A549 (cell line): ENCODE measurements at places on chromosomes 11 and 22.

DNA sequence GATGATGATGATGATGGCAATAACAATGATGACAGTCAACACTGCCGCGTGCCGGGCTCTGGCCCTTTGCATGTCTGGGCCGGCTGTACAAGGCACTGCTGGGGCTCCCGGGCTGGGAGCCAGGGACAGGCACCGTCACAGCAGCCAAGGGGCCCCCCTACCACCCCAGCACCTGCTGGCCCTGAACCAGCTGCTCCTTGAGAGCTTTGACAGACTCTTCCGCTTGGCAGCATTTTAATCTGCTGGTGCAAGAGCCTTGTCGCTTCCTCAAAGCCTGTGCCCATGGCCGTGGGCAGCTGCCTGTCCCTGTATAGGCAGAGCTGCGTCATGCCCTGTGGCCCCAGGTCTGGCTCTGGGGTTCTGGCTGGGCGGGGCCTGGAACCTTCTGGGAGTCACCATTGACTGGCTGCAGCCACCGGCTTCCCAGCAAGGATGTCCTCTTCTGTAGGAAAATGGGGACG lies 12.9 kb upstream of the MUC6 start:
- no peak for DNase-seq

GRCh38 chr22:50269573-50269969 lies 609 bp downstream of the MAPK11 start:
- no peak for DNase-seq

- DNase-seq: peak; percentile 40
Measured at GRCh38 chr11:8338138-8338537, 74.5 kb upstream of the LMO1 start.

DNA sequence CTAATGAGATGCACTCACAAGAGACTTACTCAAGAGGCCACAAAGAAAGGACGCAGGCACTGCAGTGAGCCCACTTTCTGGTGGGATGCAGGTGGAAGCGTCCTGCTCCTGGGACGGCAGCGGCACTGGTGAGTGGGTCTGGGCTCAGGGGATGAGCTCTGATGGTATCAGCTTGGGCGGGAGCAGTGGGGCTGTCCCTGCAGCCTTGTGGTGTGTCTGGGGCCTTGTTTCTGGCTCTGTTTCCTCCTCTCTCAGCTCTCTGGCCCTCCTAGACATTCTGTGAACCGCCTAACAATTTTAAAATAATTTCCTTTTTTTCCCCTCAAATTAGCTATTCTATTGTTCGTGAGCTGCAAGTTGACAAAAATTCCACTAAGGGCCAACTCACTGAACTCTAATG lies 8.8 kb upstream of the ST14 start:
- no peak for DNase-seq

- peak; percentile 86 for DNase-seq
Measured at GRCh38 chr11:117809236-117810055, 12.4 kb upstream of the DSCAML1 start.

DNA sequence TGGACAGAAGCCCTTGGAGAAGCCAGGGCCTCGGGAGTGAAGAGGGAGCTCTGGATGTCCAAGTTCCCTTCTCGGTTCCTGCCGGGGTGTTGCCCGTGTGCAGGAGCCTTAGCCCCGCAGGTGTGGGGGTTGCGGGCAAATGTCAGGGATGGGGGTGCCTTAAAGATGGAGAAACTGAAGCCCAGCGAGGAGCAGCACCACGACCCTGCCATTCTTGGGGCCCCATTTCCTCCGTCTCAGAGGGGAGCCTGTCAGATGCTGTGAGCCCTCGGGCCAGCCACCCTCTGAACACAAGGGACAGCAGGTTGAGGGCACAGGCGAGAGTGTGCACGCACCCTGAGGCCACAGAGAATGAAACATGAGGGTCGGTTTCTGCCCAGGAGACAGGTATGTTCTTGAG lies 6.3 kb downstream of the OSBPL5 start:
- DNase-seq: no peak

DNA sequence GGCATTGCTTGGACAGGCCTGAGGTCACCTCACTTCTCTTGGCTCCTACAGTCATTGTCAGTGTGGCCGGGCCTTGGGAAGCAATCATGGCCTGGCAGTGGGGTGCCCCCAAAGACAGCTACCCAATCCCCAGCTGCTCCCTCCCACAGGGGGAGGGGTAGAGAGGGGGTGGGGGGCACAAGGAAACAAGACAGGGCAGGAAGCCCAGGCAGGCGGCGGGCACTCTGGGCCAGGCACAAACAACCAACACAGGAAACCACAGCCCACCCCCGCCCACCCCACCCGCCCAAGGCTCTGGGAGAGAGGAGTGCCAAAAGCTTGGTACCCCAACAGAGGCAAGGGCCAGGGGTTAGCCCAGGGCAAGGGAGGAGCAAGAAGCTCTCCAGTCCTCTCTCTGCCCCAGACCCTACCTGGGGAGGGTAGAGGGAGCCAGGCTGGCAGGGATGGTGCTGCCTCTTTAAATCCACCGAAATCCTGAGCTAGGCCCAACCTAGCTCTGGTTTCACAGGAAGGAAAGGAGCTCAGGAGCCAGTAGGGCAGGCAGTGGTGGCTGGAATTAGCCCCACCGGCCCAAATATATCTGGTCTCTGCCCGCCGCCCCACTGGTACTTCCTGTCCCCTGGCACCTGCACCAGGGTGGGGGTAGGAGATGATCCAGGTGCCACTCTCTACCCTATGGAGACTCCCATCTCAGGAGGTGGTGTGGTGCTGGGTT lies 12.2 kb downstream of the BCL9L start:
- DNase-seq: no peak

GRCh38 chr22:50298937-50299784 lies 8.3 kb downstream of the PLXNB2 start:
- DNase-seq: no peak

GRCh38 chr11:115179636-115180035 lies 324.6 kb downstream of the CADM1 start:
- DNase-seq: no peak

DNA sequence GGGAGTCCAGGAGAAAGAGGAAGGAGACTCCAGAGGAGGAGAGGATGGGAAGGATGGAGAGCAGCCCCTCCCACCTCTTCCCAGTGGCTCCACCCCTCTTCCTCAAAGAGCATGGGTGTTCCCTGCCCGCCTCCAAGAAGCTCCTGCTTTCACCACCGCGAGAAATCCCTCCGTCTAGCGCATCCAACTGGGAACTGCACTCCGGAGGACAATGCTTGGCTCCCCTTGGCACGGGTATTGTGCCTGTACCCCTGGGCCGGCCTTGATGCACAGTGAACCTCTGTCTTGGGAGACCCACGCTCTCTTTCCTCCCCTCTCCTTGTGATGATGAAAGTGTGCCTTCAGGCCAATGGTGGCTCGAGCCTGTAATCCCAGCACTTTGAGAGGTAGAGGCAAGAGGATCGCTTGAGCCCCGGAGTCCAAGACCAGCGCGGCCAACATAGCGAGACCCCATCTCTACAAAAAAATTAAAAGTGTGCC lies 14.9 kb upstream of the ADA2 start:
- peak; percentile 45 for DNase-seq

GRCh38 chr11:85827748-85828639 lies 17.1 kb upstream of the SYTL2 start:
- DNase-seq: peak; percentile 69

DNA sequence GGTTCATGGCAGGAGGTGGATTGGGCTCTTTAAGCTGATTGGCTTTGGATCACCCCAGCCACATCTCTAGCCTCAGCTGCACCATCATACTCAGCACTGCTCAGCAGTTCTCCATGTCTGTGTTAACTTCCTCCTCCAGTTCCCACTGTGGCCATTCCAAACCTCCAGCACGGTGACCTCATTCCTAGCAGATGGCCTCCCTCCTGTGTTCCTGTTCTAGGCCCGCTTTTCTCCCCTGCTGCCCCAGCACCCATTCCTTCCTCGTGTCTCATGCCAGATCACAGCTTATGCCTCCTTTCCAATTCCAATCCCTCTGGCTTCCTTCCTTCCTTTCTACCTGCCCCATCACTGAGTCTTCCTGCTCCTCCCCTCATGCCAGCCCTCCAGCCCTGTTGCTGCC lies 96.1 kb downstream of the MICAL2 start:
- DNase-seq: no peak

GRCh38 chr22:25372000-25372595 lies 152.7 kb downstream of the CRYBB2 start:
- DNase-seq: no peak

DNA sequence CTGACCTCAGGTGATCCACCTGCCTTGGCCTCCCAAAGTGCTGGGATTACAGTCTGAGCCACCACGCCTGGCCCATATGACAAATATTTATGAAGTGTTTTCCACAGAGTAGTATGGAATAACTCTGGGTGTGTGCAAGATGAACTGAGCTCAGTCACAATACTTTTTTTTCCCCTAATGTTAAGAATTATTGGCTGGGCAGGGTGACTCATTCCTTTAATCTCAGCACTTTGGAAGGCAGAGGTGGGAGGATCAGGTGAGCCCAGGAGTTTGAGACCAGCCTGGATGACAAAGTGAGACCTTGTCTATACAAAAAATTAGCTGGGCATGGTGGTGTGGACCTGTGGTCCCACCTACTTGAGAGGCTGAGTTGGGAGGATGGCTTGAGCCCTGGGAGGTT lies 6.4 kb downstream of the PTPRJ start:
- no peak for DNase-seq

DNA sequence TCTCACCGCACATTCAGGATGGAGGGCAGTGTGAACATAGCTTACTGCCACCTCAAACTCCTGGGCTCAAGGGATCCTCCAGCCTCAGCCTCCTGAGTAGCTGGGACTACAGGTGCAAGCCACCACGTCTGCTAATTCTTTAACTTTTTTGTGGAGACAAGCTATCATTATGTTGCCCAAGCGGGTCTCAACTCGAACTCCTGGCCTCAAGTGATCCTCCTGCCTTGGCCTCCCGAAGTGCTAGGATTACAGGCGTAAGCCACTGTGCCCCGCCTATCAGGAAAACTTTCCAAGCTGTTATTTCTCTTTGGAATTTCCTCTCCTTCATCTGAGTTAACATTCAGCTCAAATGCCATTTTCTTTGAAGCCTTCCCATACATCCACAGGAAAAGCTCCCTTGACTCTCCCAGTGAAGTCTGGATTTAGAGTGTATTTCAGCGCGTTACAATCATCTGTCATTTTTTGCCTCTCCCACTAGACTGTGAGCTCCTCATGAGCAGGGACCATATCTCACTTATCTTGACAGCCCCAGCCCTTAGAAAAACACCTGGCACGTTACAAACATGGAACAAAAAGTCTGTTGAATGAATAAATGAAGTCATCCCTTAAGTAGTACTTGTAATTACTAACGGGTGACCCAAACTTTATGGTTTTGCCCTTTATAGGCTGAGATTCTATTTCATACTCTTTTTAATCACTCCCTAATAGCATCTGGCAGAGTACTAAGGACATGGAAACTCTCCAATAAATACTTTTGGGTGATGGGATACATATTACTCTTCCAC lies 2.2 kb downstream of the MRTFA start:
- DNase-seq: no peak

GRCh38 chr11:64722141-64723065 lies 594 bp downstream of the NRXN2 start:
- no peak for DNase-seq

- DNase-seq: no peak
Measured at GRCh38 chr11:34207487-34208180, 102.2 kb downstream of the NAT10 start.

- DNase-seq: no peak
Measured at GRCh38 chr11:114073007-114073827, 13.7 kb downstream of the ZBTB16 start.

DNA sequence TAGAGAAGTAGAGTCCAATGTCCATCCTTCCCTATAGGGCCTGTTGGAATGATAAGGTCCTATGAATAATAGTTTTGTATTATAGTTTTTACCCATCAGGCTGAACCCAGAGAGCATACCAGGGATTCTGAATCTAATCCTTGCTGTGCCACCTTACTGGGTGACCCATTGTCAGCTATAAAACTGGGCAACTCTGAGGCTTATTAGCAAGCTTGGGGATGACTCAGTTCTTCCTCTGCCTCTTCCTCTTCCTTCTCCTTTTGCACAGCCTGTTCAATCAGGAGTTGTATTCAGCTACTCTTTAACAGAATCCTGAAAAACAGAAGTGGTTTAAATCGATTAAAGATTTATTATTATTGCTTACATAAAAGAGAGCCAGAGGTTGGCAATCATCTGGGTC lies 8.9 kb downstream of the HEPHL1 start:
- no peak for DNase-seq

DNA sequence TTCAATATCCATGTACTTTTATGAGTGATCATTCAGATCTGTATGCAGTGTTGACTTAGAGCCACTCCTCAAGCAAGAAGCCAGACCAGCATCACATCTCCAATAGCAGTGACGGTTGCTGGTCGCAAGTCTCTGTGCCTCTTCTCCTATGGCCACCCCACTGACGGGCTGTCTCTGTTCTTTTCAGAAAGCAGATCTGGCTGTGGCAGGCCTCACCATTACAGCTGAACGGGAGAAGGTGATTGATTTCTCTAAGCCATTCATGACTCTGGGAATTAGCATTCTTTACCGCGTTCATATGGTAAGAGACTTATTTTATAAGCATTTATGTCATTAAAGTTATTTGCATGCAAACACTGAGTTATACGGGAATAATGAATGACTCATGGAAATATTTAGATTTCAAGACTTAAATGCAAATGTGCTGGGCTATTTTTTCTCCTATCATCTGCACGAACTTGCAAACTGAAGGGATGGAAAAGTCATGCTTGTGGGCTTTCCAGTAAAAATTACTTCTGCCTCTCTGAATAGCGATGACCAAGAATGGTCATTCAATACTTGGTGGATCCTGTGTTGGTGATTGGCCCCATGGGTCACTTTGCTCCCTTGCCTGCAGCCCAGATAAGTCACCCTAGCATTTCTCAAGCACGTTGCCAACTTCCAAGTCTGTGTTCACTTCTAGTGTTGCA lies 83.6 kb upstream of the TBCEL start:
- no peak for DNase-seq

DNA sequence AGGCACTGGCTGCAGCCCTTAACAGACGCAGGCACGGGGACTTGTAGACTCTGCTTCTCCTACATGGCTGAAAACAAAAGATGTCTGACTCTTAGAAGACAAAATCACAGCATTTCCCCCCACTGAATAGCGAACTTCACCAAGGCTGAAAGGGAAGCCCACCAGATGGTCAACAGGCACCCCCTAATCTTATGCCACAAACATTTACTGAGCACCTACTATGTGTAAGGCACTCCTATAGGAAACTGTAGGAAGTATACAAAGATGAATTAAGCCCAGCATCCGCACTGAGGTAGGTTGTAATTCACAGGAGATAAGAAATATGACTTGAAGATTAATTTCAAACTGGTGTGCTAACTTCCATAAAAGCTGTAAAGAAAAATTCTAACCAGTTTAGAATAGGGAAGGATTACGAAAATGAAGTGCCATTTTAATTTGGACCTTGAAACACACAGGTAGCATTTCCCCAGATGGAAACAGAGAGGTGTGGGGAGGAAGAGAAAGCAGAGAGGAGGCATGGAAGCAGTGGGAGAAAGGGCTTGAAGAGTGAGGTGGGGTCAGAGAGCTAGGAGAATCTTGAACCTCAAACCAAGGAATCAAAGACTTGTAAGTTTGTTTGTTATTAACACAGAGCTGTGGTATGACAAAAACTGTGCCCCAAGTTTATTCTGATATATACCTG lies 38.1 kb downstream of the NUMA1 start:
- no peak for DNase-seq
